ENCODE measurements at places on chromosomes 5 and 9.

GRCh38 chr5:33509036-33509435 is 68.3 kb downstream of the TARS1 start:
- no peak for DNase-seq

DNA sequence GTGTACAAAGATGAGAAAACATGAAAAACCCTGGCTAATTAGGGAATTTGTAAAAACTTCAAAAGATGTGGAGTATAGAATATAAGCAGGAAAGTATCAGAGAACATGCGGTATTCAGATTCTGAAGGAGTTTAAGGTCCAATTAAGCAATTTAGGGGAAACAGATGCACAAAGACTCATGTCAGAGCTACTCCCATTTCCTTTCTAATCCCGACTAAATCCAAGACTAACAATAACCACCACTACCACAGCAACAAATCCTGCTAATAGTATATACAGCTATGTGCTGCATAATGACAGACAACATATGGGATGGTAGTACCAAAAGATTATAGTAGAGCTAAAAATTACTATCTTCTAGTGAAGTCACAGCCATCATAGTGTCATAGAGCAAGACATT is 102.1 kb downstream of the LURAP1L start:
- no peak for DNase-seq

GRCh38 chr9:127546125-127546832 is 65.8 kb upstream of the STXBP1 start:
- no peak for DNase-seq

DNA sequence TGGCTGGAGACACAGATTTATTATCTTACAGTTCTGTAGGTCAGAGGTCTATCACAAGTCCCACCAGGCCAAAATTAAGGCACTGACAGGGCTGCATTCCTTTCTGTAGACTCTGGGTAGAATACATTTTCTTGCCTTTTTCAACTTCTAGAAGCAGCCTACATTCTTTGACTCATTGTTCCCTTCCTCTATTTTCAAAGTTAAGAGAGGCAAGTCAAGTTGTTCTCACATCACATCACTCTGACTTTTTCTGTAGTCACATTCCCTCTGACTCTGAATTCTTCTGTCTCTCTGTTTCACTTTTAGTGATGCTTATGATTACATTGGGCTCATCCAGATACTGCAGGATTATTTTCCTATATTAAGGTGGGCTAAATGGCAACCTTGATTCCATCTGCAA is 119.0 kb downstream of the MELK start:
- DNase-seq, result no peak

- no peak for DNase-seq
These were observed 3.0 kb upstream of the SMC2 start for GRCh38 chr9:104091116-104091515.

DNA sequence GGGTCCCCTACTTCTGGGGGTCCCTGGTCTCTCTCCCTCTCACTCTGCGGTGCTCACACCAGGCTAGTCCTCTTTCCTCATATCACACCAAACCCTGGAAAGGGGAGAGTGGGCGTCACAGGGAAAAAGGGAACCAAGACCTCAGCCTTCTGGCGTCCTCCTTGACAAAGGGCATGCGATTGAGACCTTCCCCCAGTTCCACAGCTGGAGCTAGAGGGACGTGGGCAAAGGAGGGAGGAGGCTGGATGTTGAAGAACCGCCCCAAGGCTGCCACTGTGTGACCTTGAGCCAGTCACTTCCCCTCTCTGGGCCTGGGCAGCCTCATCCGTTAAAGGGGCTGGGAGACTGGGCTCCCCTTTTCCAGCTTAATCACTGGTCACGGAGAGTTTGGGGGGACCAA is 18.5 kb upstream of the TOR2A start:
- DNase-seq, result no peak

DNA sequence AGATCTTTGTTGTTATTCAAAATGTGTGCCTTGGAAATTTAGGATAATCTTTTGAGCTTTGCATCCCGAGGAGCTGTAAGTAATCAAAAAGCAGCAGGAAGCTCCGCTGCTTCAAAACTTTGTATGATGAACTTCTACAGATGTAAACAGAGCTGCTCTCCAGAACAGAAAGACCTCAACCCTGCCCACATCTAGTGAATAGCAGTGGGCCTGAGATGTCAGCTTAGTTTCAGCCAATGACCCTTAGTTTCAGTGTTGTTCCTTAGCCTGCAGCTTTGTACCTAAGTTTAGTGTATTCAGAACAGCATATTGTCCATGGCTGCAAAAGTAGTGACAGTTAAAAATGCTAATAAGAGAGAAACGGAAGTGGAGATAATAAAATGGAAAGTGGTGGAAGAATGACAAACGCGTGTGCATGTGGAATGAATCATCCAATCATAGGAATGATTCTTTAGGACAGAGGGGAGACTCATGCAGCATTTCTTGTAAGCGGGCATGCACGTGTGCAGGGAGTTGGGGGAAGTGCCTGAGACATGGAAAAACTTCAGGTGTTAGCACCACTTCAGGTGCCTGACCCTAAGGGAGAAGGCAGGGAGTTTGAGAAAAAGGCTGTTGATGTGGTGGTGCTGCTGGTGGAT is 24.9 kb downstream of the SNX24 start:
- DNase-seq, result no peak

DNA sequence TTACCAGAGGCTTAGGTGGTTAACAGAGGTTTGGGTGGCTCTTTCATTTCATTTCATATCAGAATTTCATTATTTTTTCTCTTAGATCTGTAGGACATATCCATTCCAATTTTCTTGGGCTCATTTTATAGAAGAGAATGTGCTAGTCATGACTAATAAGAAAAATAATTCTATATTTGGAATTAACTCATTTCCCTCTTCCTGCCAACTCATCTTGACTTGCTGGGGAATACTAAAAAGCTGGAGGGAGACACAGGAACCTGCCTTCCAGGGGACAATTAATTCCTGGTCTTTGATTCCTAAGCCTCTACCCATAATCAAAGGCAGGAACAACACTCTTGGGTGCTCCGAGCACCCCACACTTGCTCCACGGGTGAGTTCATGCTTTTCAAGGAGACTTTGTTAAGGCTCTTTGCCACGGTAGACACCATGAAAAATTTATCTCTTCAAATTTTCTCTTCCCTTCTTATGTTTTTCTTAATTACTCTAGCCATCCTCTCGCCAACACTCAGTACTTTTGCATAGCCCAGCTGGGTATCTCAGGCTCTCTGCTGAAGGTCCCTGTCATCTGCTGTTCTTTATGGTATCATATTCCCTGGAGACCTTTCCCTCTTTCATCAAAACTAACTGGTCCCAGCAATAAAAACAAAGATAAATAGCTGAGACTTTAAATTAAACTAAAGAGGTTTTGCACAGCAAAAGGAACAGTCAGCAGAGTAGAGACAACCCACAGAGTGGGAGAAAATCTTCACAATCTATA is 273.9 kb downstream of the NPR3 start:
- no peak for DNase-seq

GRCh38 chr9:88508326-88508725 is 26.7 kb upstream of the NXNL2 start:
- no peak for DNase-seq

GRCh38 chr9:35688558-35689541 is 875 bp downstream of the TPM2 start:
- no peak for DNase-seq

- no peak for DNase-seq
These were observed 505.3 kb downstream of the CCDC171 start for GRCh38 chr9:16058131-16058549.

DNA sequence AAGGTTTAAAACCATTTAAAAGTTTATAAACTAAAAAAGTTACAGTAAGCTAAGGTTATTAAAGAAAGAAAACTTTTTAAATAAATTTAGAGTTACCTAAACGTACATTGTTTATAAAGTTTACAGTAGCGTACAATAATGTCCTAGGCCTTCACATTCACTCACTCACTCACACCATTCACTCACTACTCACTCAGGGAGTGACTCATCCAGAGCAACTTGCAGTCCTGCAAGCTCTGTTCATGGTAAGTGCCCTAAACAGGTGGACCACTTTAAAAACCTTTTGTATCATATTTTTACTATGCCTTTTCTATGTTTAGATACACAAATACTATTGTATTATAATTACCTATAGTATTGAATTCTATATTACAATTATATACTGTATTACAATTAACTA is 190.8 kb upstream of the RASA1 start:
- no peak for DNase-seq

- DNase-seq, result no peak
These were observed 290.2 kb downstream of the ZNF608 start for GRCh38 chr5:124456249-124456648.

DNA sequence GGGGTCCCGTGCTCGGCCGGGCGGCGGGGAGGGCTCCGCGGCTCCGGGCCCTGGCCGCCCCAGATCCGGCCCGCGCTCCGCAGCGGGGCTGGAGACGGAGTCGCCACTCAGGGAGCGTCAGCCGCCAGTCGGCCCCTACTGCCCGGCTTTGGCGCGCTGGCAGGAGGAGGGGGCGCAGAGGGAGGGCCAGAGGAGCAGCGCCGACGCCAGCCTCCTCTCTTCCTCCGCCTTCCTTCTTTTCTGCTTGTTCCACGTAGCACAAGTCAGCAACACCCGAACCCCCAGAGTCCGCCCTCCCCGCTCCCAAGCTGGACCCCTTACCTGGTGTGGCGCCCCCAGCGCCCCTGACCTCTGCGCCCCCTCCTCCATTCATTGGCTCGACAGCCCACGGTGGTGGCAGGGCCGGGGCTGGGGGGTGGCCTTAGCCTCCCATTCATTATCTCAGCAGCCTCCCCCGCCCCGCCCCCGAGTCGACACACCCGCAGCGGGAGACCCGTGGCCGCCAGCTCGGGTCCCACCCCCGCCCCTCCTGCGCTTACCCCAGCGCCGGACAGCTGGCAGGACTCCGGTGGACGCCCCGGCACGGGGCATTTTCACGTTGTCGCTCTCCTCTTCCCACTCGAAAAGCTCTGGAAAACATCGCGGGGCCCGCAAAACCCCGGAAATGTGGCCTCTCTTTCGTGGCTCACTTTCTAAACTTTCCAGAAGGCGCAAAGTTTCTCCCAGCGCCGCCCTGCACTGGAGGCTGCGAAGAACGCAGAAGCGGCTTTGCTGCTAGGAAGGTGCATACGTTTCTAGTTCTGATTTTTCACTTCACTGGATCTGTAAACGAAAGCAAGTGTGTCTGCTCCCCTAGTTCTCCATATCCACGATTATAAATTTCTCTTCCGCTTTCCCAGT is at the start of gene LPAR1:
TSS of gene LPAR1 (minus strand) at position 140 of the 900 bp plus-strand sequence. CDS start 66,353 bp downstream, outside the sequence.
- peak; percentile 52 for DNase-seq
